ENCODE measurements at places on chromosomes 7 and 10.

DNA sequence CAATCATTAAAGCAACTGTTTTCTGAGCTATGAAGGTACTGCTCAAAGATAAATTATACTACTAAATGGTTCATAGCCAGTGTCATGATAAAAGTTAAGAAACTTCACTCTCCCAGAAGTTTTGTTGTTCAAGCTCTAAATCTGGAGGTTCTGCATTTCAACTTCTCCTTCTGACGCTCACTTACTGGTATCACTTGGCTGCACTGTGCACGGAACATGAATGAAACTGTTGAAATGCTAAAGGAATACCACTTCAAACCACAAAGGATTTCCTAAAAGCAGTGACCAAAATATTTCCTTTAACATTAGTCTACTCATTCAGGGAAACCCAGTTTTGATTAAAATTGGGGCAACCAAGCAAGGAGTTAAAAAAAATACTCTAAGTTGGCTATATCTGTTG is 93.6 kb downstream of the UBE2H start:
- no peak for DNase-seq

- no peak for DNase-seq
Measured at GRCh38 chr10:79933961-79934360, 14.9 kb downstream of the SFTPD start.

- no peak for DNase-seq
Measured at GRCh38 chr10:93061594-93062513, 1.3 kb downstream of the CYP26C1 start.

DNA sequence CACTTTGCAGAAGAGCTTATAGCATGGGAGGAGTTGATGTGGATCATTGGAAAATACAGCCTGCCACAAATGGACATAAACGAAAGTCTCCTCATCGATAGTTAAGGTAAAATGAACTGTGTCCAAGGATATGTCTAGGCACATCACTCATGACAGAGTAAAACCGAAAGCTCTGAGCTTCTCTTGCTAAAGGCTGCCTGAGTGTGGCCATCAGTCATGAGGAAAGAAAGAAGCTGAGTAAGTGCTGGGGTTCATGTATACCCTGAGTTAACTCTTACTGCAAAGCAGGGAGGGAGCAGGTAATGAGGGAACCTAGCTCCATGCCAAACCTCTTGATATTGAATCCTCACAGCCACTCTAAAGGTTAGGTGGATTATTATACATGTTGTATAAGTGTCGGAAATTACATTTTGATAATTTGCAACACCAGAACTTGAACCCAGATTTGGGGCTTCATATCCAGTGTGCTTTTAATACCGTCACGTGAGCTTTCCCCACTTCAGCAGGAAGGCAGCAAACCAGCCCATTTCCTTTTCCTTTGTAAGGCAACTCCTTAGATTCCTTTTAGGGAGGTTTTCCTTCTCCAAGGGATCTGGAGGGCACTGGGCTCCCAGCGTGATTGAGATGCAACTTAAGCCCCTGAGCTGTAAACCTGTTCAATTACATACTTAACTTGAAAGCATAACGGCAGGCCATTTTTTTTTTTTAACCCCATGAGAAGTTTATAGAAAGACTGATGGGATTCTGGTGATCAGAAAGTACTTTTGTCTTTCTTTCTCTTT is 215.0 kb downstream of the PHF14 start:
- no peak for DNase-seq

- DNase-seq = no peak
Measured at GRCh38 chr10:54009672-54010071, 791.4 kb downstream of the PCDH15 start.

- DNase-seq = no peak
Measured at GRCh38 chr10:4519658-4520402, 306.2 kb upstream of the AKR1E2 start.

DNA sequence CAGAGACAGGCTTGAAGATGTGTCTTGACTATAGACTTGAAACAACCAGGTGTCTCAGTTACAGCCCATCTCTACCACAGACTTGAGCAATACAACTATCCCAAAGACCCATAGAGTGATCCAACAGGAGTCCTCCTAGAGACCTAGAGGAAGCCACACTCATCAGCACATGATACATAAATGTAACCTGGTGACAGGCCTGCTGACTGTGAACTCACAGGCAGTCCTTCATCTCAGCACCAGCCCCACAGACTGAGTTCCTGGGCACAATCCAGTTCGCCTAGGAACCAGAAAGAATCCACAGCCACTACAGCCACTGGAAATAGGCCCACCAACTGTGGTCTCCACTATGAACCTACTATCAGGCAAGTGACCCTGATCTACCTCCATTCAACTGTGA is 121.3 kb downstream of the MACC1 start:
- no peak for DNase-seq

DNA sequence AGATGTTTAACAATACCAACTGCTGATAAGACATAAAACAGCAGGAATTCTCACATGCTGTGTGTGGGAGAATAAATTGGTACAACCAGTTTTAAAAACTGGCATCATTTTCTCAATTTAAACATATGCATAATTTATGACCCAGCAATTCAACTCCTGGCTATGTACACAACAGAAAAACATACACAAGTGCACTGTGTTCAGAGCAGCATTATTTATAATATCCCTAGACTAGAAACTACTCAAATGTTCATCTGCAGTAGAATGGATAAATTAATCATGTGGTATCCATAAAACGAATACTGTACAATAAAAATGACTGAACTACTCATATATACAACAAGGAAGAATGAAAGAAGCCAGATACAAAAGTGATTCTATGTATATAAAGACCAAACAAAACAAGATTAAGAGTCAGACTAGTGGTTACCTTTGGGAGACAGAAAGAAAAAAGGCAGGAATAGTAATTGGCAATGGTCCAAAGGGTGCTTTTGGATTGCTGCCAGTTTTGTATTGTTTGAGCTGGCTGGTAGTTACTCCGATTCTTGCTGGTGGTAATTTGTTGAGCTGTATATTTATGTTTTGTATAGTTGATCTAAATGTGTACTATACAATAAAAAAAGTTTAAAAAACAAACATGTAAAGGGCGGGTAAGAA is 306.0 kb downstream of the TFEC start:
- no peak for DNase-seq

DNA sequence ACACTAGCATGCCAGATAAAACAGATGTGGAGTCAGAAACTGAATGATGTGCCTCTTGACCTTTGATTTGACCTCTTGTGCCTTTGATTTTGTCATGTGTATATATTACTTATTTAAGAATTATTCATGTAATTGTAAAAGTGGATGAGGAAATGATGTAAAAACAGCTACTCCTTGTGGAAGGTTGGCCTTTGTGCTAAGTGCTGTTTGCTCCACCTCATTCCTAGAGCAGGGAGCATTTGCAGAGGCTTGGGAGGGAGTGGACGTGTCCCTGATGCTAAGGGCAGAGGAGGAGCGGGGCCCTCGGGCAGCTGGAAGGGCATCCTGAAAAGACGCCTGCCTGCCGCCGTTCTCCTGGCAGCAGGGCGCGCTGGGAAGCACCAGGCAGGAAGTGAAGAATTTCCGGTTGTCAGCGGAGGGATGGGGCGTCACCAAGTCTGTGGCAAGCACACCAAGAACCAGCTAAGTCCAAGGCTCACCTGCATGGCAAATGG is 197.6 kb upstream of the ZNF32 start:
- DNase-seq = no peak

- no peak for DNase-seq
Measured at GRCh38 chr7:135538376-135538775, 19.3 kb upstream of the NUP205 start.

DNA sequence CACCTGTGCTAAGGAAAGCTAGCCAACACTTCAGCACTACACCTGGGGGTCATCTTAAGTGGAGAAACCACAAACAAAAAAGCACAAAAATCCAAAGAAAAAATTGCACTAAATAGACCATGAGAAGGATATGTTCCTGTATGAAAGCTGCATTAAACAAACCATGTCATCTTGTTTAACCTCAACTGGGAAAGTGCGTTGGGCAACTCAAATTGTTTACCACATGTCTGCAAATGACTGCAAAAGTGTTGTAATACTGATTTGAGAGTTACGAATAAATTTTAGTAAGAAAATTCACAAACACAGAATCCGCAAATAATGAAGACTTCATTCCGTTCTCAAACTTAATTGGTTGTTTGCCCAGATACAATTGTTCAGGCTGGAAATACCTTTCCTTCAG is 111.9 kb upstream of the EGFR start:
- DNase-seq = no peak

DNA sequence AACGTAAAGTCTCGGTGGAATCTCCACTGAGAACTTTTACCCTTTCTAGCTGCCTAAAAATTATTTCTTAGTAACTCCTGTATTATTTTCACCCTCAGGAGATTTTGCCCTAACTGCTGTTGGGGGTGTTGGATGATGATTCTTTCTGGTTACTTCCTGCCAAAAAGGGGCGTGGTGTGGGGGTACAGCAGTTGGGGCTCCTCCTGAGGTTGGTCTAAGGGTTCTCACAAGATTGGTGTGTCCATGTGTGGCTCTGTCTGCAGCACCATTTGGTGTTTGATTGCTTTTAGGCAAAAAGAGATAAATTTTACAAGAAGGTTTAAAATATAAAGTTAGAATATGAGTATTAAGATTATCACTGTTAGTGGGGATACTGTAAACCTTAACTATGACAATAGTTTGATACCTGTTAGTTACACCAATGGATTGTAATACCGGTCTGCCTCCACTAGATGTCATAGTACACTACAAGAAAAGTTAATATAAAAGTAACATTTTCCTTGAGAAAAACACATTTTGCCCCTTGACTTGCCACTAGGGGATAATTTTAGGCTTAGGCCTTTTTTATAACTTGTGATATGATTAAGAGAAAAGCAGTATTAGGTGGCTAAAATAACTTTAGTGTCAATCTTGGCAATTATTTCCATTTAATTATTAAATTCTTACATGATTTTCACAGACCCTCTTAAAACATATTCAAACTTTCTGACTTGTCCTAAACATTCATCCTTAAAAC is 928.7 kb downstream of the IPMK start:
- DNase-seq = peak; percentile 10

DNA sequence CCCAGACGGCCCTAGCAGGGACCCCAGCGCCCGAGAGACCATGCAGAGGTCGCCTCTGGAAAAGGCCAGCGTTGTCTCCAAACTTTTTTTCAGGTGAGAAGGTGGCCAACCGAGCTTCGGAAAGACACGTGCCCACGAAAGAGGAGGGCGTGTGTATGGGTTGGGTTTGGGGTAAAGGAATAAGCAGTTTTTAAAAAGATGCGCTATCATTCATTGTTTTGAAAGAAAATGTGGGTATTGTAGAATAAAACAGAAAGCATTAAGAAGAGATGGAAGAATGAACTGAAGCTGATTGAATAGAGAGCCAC is 184 bp downstream of the CFTR start:
- no peak for DNase-seq

DNA sequence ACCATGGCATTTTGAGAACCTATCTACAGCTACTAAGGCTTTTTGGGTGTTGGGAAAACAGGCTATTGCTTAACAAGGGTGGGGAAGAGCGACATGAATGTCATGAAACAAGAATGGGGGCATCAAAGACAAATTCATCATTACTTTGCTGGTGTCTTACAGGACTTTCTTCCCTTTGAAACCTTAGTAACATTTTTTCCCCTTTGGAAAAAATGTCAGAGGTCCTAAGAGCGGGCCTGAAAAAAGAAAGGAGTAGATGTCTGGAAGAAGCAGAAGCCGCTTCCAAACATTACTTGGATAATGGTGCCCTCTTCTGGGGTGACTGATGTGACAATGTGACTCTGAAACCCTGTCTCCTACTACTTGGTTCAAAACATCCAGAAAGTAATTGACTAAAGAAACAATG is 3.8 kb upstream of the DDX50 start:
- DNase-seq = peak; percentile 49

DNA sequence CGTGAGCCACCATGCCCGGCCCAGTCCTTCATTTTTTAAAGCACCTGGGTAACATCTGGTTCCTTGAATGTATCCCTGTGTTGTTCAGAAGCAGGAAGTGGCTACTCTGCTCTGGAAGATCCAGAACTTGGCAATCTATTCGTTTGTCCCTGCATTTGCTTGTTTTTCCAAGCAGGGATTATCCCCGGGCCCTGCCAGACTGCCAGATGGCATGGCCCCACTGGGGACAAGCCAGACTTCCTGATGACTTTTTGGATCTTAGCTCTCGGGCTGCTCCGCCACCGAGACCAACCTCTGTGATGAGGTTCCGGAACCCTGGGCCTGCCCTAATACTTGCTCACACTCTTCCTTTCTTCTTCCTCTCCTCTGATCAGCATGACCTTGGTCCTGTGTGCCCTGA is 496.7 kb downstream of the TYW1 start:
- no peak for DNase-seq

- DNase-seq = no peak
Measured at GRCh38 chr10:5584895-5585516, 60.2 kb downstream of the CALML3 start.

- peak; percentile 63 for DNase-seq
Measured at GRCh38 chr7:157690833-157691585, 354.2 kb downstream of the DNAJB6 start.

GRCh38 chr10:27312854-27313253 is 72.3 kb upstream of the ACBD5 start:
- DNase-seq = no peak

- DNase-seq = no peak
Measured at GRCh38 chr10:128516180-128516579, 390.0 kb upstream of the MKI67 start.

- no peak for DNase-seq
Measured at GRCh38 chr10:119166564-119166963, 1.1 kb upstream of the SFXN4 start.

GRCh38 chr7:142263598-142264380 is 5.9 kb upstream of the PRSS58 start:
- DNase-seq = no peak

DNA sequence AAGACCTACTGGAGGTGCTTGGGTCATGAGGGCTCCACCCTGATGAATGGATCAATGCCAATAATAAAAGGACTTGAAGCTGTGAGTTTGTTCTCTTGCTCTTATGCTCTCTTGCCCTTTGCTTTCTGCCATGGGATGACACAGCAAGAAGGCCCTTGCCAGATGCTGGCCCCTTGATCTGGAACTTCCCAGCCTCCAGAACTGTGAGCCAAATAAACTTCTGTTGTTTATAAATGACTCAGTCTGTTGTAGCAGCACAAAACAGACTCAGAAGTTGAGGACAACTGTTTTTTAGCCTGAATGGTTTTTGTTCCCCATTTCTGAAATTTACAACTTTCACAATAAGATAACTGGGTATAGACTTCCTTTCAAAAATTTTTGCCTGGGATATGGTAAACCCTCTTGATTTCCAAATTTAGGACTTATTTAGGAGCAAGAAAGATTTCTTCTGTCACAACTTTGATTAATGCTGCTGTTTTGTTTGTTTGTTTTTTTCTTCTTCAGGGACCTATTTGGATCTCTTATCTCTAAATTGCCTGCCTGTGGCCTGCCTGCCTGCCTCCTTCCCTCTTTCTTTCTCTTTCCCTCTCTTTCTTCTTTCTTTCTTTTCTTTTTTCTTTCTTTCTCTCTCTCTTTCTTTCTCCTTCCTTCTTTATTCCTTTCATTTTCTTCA is 12.1 kb downstream of the ENTPD1 start:
- no peak for DNase-seq

DNA sequence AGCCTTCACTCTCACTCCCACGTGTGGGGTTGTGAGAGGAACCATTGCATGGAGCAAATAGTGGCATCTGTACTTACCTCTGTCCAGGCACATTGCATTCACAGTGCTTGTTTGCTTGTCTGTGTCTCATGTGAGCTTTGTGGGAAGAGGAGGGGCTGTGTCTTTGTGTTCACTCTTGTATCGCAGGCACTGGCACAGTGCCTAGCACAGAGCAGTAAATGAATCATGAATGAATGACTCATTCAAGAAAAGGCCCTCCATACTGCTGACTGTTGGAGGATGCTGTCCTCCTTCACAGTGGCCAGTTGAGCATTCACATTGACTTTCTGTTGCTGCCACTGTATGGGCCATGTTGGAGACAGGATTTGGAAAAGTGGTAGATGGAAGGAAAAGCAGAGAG is 125.3 kb downstream of the SORCS3 start:
- DNase-seq = no peak
